ENCODE measurements at places on chromosomes 1 and 21.

GRCh38 chr1:230735447-230735846 lies 11.7 kb upstream of the CAPN9 start:
- DNase-seq, result no peak

DNA sequence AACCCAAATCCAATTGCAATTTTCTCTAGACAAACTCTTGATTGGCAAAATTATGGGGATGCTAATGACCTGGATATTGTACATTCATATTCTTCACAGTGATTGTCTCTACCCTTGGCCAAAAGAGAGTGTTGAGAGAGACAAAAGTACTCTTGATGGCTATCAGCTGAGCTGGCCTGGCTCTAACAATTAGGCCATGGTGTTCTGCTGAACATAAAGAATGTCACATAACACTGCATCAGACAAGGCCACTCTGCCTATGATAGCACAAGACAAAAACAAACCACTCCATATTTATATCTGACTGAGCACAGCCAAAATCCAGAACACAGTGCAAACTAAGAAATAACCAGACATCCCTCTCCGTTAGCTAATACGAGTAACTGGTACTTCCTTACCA lies 101.7 kb downstream of the ADAMTS1 start:
- no peak for DNase-seq

DNA sequence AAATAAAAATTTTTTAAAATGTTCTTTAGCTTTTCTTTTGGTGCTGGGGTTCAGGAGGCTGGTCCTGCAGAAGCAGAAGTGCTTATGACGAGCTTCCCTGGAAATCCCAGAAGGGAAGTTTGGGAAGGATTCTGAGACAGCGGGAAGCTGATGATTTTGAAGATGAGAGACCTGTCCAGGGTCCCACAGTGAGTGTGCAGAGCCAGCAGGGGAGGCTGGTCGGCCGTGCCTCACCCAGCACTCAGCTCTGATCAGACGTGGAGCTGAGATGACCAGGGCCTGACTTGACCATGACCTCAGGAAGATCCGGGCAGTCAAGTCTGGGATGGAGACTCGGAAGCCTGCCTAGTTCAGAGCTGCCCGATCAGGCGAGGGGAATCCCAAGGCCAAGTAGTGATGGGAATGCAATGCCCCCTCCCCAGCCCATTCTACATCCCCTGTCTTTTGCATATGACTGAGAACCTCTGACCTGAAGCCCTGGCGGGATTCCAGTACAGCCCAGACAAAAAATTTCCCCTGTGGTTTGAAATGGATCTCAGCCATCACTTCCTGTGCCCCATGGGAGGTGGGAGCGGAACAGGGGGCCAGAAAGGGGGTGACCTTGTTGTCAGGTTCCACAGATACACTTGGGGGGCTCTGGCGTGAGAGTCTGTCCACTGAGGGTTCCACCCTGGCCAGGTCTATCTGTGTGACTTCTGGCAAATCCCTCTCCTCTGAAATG lies 96.8 kb upstream of the RUNX3 start:
- DNase-seq, result no peak

- no peak for DNase-seq
Measured at GRCh38 chr21:26529526-26529925, 43.6 kb downstream of the CYYR1 start.

GRCh38 chr1:53460666-53461322 lies 1.6 kb downstream of the DMRTB1 start:
- no peak for DNase-seq

GRCh38 chr1:158067662-158068061 lies 74.2 kb downstream of the KIRREL1 start:
- no peak for DNase-seq

GRCh38 chr1:94971491-94971924 lies 44.6 kb upstream of the CNN3 start:
- no peak for DNase-seq

- no peak for DNase-seq
Measured at GRCh38 chr1:38989979-38990378, 1.1 kb upstream of the AKIRIN1 start.

GRCh38 chr1:199362996-199363395 lies 664.5 kb upstream of the NR5A2 start:
- no peak for DNase-seq

DNA sequence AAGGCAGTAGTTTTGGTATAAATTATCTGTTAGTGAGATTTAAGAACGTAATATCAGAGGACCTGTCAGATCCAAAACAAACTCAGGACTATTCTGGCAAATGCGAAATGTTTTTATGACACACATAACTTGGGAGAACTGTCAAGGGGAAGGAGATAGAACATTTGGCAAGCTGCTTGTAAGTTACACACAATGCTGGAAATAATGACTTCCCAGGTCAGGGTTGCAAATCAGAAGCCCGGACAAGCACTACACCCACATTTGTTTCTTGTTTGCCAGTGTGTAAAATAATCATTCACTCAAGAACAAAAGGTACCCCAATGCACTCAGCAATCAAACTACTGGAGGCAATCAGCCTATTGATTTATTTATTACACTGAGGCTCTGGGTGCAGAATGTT lies 354.7 kb downstream of the KCNH1 start:
- no peak for DNase-seq

DNA sequence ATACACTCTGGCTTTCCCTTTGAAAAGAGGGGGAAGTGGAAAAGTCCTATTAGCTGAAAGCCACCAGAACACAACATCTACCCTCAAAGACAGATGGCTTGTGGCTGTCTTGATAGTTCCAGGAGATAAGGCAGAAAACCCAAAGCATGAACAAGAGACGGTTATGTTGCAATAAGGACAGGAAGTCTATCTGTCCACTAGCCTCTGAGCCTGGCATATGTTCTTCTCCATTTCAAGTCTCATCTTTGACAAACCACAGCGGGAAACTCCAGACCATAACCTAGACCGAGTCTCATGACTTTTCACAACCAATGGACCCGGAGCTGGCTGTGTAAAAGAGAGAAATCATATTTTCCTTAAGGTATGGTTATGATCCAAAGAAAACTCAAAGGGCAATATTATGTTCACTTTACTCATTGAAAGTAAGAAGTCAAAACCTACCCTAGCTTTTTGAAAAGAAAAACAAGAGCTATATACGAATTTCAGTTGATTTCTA lies 33.8 kb downstream of the DUSP10 start:
- DNase-seq, result no peak

- DNase-seq, result no peak
Measured at GRCh38 chr1:214188835-214189234, 92.1 kb upstream of the SMYD2 start.

- DNase-seq, result no peak
Measured at GRCh38 chr21:37886726-37887299, 29.4 kb downstream of the KCNJ6 start.

GRCh38 chr1:89602871-89603404 lies 30.0 kb upstream of the LRRC8C start:
- DNase-seq, result no peak

DNA sequence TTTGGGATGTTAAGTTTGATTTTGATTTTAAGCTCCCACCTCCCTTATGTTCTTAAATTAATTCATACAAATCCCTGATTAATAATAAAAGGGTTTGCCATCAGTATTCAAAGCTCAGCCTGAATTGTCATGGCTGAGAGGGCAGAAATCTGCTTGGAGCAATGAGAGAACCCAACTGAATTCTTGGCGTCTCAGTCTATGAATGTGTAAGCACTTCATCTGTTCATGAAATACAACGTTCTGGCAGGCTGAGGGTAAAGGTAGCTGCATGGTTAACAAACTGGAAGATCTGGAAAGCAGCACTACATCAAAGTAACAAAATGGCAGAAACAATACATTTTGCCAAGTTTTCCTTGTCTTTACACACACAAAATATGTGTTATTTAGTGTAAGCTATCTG lies 95.3 kb downstream of the ACBD6 start:
- no peak for DNase-seq

- no peak for DNase-seq
Measured at GRCh38 chr1:58979677-58980076, 195.8 kb upstream of the JUN start.

GRCh38 chr1:235416662-235417049 lies 49.4 kb downstream of the TBCE start:
- DNase-seq, result no peak

GRCh38 chr1:25692560-25692959 lies 76.0 kb downstream of the MAN1C1 start:
- no peak for DNase-seq

DNA sequence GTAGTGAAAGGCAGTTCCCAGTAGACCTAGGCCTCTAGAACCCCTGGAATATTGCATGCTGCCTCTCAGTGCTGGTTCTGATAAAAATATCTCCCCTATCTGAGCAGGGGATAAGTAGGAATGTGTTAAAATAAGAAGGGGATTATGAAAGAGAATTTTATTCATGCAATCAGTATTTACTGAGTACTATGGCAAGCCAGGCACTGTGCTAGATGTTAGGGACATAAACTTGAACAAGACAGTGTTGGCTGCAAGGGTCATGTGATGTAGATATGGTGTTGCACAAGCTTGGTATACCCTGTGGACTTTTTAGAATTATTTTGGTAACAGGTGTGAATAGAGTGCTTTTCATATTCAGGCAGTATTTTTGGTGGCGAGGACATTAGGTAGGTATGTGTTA lies 23.6 kb downstream of the NOS1AP start:
- DNase-seq, result no peak

- no peak for DNase-seq
Measured at GRCh38 chr1:61921435-61921834, 179.2 kb downstream of the PATJ start.

DNA sequence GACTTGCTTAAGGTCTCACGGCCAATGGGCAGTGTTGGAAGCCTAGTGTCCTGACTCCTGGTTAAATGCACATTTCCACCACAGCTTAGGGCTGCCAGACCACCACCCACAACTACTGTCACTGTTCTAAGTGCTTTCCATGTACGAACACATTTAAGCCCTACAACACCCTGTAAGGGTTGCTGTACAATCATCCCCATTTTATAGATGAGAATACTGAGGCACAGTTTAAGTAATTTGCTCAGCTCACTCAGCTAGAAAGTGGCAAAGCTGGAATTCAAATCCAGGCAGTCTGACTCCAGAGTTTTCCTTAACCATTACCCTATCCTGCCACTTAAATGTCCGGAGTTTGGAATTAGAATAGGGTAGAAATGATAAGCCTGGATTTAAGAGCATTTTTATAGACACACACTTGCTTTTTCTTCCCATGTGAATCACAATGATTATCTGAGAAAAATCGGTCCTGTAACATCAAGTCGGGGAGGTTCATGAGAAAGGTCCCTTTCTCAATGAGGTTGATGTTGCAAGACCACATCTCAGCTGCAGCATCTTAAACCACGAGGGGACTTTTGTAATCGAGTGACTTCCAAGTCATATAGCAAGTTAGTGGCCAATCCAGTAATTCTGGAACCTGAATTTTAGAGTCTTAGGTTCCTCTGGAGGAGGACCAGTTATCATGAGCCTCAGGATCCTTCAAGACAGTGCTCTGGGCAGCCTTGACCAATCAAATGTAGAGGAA lies 8.6 kb downstream of the E2F2 start:
- no peak for DNase-seq

- peak; percentile 12 for DNase-seq
Measured at GRCh38 chr1:21293537-21294265, 3.4 kb upstream of the ECE1 start.

DNA sequence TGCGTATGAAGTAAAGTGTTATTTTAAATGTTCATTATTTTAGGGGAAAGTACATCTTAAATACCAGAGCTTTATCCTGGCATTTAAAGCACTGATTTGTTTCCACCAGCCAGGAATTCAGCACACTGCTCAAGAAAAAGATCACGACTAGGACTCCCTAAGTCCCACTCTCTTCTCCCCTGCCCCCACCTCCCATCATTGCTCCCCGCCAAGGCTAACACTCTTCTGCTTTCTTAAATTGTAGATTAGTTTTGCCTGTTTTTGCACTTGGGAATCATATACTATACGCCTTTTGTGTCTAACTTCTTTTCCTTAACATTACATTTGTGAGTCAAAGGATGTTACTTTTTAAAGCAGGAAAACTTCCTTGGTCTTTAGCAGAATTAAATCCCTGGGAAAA lies 37.5 kb upstream of the C1orf105 start:
- no peak for DNase-seq

DNA sequence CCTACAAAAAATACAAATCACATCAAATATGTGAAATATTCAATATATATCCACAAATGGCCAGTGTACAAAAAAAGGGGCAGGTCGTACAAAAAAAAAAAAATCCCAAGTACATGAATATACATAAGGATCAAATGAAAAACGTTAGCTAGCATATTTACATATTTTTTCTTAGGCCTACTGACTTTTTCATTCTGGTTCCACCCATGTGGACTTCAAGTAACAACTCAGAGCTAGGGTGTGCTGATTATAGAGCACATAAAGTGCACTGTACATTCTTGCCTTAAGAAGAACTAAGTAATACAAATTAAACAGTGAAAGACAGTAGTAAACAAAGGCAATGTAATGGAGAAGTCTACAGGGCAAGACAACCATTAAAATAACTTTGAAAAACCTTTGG lies 297.0 kb downstream of the AKT3 start:
- no peak for DNase-seq

Measured in effector CD8-positive, alpha-beta T cell (primary cell).